Epithelial cell of esophagus (primary cell): ENCODE measurements at places on chromosomes 6 and 20.

DNA sequence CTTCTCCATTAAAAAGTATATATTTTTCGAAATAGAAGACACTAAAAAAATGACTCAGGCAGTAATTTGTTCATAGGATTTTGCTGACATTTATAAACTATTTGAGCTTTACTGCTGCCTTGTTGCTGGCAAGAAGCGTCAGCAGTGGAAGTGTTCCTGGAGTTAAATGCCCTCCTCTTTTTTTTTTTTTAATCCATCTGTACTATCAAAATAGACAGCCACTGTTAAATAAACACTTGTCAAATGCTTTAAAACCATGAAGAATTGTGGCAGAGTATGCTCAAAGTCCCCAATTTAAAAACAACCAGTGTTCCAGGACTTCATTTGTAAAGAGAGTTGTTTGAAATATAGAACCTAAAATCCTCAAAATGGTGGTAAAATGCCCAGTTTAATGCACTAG is 253.8 kb downstream of the NKAIN2 start:
- DNase-seq = no peak

GRCh38 chr20:25247956-25248785 is at the start of gene PYGB:
Gene PYGB, plus strand, starts transcription at chr20:25248085. Its CDS starts 94 bp downstream, at chr20:25248179.
- peak; percentile 84 for DNase-seq

GRCh38 chr6:157443066-157443800 is 62.2 kb downstream of the ZDHHC14 start:
- peak; percentile 53 for DNase-seq

DNA sequence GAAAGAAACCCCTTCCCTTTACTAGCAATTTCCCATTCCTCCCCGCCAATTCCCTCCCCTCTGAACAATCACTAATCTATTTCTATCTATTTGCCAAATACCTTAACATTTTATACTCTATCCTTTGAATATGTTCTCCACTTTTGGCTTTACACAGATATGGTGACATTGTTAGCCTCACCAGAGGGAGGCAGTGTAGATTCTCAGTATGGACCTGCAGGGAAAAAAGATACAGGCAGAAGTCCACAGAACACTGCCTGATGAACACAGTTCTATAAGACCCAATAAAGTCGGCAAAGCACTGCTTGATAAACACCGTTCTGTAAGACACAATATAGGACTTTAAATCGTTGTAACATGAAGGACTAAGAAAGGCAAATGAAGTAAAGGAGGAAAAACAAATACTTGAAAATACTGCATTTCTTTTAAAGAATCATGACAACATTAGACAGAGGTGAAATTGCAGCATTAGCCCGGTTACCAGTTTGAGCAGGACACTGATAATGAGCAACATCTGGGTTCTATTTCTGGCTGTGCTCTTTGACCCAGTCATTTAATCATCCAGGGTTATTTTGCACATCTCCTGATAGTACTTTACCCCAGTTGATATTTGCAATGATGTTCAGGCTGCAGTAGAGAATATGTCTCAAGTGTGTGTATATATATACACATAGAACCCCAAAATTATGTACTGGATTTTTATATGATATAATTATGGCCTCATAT is 296.8 kb downstream of the UTRN start:
- peak; percentile 45 for DNase-seq

- no peak for DNase-seq
Observed at GRCh38 chr6:156555116-156555515, 222.1 kb upstream of the ARID1B start.

GRCh38 chr6:48098923-48099322 is 12.1 kb downstream of the PTCHD4 start:
- no peak for DNase-seq

- DNase-seq = no peak
Observed at GRCh38 chr6:26366504-26366903, 1.5 kb downstream of the BTN3A2 start.

DNA sequence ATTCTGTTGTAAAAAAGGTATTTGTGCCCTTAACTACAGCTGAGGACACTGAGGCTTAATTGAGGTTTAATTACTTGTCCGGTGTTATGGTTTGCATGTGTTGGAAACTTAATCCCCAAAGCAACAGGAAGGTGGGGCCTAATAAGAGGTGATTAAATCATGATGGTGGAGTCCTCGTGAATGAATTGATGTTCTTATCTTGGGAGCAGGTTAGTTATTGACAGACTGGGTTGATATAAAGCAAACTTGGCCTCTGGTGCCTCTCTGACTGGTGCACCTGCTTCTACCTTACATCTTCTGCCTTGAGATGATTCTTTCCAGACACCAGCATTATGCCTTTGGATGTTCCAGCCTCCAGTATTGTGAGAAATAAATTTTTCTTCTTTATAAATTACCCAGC is 306.5 kb upstream of the HS3ST5 start:
- DNase-seq = no peak

DNA sequence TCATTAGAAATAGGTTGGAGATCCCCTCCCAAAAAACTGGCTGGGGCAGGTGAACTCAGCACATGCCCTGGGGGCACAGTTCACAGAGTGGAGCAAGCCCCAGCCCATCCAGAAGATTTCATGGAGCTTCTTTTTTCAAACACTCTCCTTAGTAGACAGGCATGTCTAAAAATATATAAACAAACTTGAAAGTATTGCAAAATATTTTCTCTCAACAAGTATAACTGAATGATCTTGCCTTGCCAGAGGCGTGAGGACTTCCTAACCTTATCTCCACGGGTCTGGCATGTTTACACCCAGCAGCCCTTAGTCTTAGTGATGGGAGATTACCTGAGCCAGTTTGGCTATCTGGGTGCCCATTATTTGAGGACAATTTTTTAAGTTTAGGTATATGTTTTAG is 107.1 kb downstream of the QRSL1 start:
- DNase-seq = peak; percentile 59

DNA sequence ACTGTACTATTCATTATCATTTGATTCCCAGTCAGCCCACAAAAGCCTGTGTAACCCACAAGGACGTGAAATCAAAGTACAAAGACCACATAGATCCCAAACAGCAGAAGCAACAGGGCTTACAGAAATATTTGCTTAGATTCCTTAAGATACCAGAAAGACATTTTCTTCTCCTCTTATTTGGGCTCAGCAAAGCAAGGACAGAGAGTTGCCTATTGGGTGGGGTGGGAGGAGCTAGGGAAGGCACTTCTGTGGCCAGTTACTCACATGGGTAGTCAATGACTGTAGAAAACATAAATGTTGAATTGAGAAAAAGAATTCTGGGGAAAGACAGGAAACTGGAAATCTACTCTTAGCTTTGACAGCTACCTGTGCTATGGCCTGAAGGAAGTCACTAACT is 19.8 kb downstream of the PDE7B start:
- no peak for DNase-seq

GRCh38 chr6:39453956-39454524 is 131.5 kb upstream of the KCNK16 start:
- peak; percentile 46 for DNase-seq

DNA sequence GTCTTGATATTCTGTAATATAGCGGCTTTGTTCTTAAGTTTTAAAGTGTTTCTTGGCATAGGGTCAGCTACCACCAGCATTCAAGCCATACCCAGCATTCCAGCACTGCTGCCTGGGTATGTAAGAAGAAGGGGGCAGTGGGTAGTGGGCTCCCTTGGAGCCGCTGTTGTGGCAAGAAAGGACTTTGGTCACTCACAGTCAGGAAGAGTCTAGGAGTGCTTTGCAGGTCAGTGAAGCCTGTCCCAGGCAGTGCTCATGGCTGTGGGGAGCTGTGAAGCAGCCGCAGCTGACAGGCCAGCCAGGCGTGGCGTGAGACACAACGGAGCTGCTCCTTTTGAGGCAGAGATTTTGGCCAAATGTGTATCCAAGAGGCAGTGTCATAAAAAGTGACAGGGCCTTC is 512.0 kb downstream of the CDKAL1 start:
- no peak for DNase-seq

- peak; percentile 98 for DNase-seq
Observed at GRCh38 chr20:62740286-62741141, 31.9 kb downstream of the NTSR1 start.

- no peak for DNase-seq
Observed at GRCh38 chr6:155400654-155400965, 55.0 kb downstream of the NOX3 start.

GRCh38 chr20:4412216-4412615 is 309.5 kb upstream of the PRND start:
- no peak for DNase-seq

DNA sequence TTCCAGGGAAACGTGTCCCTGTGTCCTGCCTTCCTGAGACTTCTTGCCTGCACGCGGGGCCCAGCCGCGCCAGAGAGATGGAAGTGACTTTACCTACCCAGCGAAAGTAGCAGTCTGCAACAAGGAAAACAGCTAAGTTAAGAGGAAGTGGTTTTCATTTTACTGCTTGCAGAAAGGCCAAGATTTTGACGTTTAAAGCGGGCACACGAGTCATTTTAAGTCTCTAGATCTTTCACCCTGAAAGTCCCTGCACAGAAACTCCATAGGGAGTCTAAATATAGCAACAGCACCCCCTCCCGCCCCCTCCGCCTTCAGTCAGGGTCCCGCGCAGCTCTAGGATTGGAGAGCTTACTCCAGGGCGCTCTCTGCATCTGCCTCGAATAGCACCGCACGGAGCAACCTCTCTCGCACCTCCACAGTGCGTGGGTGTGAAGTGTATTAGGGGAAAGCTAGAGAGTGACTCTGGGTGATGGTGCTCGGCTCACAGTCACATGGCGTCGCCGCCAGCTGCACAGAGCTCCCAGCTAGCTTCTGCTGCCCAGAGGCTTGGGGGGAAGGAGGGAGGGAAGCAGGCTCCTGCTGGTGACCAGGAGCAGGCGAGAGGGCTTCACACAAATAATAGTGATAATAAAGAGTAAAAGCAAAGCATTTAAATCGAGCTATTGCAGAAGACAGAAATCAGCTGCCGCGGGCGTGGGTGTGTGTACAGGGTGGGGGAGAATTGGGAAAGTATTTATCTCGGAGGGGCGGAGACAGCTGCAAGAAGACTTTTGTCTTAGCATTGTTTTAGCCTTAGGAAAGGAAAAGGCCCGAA is 1.8 kb upstream of the KCNQ5 start:
- no peak for DNase-seq

- DNase-seq = no peak
Observed at GRCh38 chr6:80442366-80442765, 335.9 kb downstream of the BCKDHB start.

- peak; percentile 28 for DNase-seq
Observed at GRCh38 chr6:111080698-111081097, 6.6 kb upstream of the SLC16A10 start.

DNA sequence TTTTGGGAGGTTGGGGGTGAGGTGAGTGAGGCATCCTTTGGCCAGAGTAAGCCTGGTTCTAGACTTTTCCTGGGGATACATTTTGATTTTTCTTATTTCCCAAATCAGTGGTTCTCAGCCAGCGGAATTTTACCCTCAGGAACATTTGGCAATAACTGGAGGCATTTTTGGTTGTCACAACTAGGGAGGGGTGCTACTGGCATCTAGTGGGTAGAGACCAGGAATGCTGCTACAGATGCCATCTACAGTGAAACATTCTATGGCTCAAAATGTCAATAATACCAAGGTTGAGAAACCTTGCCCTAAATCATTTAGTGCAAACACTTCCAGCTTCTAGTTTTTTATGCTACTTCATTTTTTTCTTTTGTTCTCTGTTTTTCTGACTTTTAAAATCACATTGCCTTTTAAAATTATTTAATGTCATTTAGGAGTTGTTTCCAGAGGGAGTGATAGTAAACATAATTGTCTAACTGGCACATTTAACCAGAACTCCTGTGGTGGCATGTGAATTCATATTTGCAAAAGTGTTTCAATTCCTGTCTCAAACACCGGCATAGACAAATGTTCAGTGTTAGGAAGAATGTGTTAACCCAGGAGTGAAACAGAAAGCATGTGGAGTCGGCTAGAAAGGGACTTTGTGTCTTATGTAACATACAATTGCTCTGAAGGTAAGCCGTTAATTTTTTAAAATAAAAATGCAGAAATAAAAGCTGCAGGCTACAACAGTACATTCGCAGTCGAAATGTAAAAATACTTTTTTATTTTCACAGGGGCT is 59.0 kb downstream of the QRSL1 start:
- peak; percentile 6 for DNase-seq

DNA sequence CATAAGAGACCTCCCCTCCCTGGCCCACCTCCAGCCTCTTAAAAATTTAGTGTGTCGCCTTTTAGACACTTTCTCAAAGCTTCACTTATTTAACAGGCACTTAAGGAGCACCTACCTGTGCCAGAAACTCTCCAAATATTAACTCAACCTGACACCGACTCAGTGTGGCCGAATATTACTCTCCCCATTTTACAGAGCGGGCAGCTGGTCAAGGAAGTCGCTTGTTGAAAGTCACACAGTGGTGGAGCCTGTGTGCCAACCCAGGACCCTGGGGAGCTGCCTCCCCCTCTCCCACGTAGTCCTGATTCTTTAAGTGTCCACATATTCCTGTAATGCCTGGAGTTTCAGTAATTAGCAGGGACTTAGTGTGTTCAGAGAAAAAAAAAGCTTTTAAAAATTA is 1.0 kb upstream of the PMEPA1 start:
- DNase-seq = no peak

DNA sequence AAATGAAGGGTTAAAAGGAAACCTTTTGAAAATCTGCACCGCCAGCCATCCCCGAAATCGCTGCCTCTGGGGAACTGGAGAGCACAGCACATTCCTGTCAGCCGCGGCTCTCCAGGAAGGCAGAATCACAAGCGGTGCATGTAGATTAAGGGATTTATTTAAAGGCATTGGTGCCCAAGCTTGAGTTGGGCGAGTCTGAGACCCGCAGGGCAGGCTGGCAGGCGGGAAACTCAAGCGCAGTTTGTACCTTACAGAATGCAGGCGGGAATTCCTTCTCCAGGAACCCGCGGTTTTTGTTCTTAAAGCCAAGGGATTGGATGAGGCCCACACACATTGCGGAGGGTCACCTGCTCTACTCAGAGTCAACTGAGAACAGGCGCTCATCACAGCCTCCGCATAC is 10.8 kb downstream of the GPR31 start:
- no peak for DNase-seq

DNA sequence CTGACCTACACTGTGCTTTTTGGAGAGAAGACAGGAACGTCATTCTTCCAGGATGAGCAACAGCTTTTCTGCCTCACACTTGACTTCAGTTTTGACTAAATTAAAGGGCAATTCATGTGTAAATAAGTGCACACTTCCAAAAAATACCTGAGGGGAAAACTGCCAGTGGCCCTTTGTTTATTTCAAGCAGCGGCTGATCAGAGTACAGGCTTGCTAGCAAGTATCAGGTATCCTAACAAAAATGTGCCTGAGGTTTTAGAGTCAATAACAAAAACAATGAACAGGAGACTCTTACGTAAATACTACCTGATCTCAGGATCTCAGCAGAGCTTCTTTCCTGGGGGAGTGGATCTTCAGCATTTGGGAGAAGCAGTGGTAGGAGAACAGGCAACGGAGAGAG is 12.4 kb downstream of the LY86 start:
- DNase-seq = no peak

- no peak for DNase-seq
Observed at GRCh38 chr20:34999021-34999451, 43.4 kb downstream of the MYH7B start.

- DNase-seq = no peak
Observed at GRCh38 chr20:20743511-20744169, 31.2 kb upstream of the RALGAPA2 start.

GRCh38 chr20:25584905-25585704 is at the start of gene NINL:
Gene NINL, minus strand, starts transcription at chr20:25585531. Its CDS starts 58,944 bp downstream, at chr20:25526587.
- peak; percentile 62 for DNase-seq
